ENCODE measurements at places on chromosomes 7 and 10.

DNA sequence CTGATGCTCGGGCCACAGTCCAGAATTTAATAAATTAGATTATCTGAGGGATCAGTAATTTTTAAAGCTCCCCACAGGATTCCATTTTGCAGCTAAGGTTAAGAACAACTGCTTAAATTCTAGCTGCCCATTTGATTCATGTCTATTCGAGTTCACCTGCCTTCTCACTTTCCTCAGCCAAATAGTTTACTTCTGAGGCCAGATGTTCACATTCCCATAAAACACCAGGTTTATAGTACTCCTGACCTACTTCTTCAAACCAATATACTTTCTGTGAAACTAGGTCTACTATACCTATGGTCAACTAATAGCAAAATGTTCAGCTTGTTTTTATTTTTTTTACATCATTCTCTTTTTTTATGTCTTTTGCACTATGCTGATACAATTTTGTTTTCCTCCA, 86.3 kb downstream of the GPR158 start:
- no peak for DNase-seq

GRCh38 chr7:25735674-25736242, 416.2 kb upstream of the NFE2L3 start:
- peak; percentile 3 for DNase-seq

DNA sequence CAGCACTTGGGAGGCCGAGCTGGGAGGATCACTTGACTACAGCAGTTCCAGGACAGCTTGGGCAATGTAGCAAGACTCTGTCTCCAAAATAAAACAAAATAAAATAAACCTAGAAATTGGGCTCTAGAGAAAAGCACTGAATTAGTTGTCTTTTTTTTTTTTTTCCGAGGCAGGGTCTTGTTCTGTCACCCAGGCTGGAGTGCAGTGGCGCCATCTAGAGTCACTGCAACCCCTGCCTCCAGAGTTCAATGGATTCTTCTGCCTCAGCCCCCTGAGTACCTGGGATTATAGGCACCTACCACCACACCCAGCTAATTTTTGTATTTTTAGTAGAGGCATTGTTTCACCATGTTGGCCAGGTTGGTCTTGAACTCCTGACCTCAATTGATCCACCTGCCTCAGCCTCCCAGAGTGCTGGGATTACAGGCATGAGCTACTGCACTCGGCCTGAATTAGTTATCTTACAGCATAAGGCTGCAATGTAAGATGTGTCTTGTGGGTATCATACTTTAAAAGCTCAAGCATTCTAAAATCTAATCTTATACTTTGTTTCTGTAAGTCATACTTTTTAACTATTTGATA, 12.8 kb downstream of the MEIG1 start:
- peak; percentile 47 for DNase-seq

DNA sequence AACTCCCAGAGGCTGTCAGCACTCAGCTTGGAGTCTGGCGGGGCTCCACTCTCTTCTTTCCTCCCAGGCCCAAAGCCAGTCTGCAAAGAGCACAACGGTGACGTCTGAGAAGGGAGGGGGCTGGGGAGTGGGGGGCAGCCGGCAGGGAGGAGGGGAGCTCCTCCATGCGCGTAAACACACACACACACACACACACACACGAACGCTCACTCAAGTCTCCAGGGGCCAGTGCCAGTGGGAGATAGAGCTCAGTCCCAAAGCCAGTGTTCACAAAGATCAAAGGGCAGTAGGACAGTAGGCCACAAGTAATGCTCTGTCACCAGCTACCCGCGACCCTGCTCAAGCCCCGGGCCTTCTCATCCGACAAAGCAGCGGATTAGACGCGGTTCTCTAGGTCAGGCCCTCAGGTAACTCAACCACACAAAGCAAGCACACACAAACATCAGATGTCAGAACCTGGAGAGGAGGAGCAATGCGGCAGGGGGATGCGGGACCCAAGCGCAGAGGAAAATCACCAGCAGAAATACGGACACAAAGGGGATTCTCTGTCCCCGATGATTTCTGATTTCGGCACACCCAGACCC, 19.9 kb downstream of the TCAF1 start:
- DNase-seq, result no peak

DNA sequence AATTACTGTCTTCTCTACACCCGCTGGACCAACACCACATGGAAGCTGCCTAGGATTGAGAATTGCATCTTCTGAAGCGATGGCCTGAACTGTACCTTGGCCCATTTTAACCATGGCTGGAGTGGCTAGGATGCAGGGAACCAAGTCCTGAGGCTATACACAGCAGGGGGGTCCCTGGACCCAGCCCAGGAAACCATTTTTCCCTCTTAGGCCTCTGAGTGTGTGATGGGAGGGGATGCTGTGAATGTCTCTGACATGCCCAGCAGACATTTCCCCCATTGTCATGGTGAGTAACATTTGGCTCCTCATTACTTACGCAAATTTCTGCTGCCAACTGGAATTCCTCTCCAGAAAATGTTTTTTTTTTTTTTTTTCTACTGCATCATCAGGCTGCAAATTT, 822.7 kb downstream of the PCDH15 start:
- no peak for DNase-seq

- no peak for DNase-seq
These were observed 51.1 kb upstream of the GJD4 start for GRCh38 chr10:35554036-35554435.

DNA sequence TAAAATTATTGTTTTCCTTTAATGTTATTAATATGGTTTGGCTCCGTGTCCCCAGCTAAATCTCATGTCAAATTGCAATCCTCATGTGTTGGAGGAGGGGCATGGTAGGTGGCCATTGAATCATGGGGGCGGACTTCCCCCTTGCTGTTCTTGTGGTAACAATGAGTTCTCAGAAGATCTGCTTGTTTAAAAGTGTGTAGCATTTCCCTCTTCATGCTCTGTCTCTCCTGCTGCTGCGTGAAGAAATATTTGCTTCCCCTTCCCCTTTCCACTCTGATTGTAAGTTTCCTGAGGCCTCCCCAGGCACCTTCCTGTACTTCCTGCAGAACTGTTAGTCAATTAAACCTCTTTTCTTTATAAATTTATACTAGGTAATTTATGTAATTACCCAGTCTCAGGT, 27.5 kb downstream of the VIM start:
- no peak for DNase-seq

DNA sequence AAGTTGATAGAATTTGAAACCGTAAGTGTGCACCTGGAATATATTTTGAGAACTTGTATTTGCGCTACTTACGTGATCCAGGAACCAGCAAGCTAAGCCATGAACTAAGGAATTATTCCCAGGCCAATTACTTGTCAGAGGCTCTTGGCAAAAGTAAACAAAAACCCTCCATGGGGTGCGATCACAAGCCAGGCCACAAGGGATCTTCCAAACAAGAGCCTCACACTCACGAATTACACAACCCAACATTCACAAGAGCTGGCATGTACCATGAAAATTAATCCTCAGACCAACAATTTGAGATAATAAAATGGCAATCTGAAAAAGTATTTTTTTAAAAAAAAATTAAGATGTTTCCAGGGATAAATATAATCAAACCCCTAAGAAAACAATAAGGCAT, 467.0 kb upstream of the AKR1E2 start:
- no peak for DNase-seq

GRCh38 chr7:20466543-20467021, 135.9 kb downstream of the ITGB8 start:
- no peak for DNase-seq

DNA sequence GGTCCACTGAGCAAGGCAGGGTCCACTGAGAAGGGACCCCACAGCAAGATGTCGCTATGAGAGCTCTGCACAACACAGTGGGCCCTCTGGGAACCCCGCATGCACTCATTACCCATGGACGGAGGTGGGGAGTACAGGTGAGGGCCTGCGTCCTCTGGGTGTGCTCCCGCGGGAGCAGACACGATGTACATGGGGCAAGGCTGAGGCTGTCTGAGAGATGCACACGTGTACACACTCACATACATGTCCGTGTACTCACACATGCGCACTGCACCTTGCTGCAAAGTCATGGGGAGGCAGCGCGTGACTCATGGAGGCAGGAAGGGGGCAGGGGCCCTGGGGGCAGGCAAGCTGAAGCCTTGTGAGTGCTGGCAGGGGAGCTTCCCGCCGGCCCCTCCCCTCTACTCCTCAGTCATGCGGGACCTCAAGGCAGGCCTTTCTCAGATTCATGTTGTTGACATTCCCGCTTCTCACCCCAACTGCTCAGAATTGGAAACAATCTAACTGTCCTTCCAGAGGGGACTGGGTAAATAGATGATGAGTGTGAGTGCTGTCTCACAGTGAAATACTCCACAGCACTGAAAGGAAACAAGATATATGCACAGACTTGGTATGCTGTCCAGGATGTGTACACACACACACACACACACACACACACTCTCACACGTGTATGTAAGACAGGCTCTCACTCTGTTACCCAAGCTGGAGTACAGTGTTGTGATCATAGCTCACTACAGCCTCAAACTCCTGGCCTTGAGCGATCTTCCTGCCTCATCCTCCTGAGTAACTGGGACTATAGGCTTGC, 40.0 kb downstream of the GOLGA7B start:
- DNase-seq, result peak; percentile 87

DNA sequence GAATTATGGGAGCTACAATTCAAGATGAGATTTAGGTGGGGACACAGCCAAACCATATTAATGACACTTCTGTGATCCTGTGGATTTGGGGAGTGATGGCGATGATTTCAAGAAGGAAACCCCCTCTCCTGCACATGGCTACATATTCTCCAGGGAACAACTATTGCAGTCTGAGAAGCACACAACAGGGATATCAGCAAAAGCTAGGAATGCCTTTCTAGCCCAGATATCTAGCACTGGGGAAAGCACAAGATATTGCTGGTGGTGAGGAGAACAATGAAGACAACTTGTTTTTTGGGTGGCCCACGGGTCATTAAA, 24.3 kb downstream of the EPDR1 start:
- no peak for DNase-seq

DNA sequence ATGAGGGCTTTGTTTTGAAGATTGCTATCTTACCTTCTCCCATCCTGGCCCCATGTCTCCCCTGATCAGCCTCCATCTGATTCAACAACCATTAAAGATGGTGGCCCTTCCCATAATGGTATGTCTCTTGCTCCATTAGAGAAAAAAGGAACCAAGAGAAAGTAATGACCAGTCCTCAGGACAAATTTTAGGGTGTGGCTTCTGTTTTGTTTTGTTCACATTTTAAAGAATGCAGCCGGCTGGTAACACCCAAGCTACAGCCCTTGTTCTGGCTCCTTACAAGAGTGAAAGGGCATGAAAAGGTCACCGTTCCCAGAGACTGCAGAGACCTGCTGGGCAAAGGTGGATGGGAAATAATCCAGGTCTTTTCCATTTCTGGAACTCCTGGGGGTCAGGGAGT, 287.9 kb upstream of the NEBL start:
- no peak for DNase-seq

DNA sequence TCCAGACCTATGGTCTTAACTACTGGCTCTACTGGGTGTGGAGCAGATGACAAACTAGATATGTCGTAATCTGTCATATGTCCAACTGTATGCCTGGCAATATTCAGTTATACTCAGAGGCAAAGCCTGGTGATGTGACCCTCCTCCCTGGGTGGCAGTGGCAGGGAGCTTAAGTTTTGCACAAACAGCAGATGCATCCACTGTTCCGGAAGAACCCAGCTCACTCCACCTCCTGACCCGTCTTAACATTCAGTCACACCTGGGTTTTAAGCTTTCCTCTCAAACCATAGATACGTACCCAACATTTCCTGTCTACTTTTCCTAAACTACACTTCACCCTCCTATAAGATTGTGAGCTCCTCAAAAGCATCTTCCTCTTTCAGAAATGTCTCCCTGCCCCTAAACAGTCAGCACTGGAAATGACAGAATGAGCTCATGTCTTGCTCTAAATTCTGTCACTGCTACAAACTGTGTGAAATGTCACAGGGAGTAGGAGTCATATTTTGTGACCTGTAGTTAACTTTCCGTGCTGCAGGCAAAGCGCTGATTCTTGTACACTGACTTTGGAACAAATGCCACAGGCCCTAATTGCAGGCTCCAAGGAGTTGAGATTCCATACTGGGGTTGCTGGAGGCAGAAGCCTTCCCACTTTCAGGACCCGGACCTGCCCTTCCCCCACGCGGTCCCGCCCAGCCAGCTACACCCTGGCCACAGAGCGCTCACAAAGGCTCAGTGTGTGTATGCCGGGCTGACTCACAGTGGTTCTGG, 23.9 kb downstream of the SCD start:
- DNase-seq, result peak; percentile 98

DNA sequence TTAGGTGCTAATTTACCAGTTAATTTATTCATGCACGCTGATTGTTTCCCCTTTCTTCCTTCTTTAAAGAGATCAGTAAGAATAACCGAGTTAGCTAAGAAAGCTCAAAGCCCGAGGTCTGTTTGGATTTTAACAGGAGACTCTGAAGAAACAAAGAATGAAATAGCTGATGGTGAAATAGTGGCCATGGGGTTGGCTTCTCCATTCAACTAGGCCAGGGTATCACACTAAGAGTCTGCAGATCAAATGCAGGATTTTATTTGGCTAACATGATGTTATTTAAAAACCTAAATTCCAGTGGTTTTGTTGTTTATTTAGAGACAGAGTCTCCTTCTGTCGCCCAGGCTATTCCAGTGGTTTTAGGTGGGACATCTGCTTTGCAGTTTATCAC, 65.2 kb upstream of the SYPL1 start:
- no peak for DNase-seq

GRCh38 chr7:157355784-157356511, 19.1 kb downstream of the DNAJB6 start:
- no peak for DNase-seq

GRCh38 chr7:44380831-44381493, 55.6 kb upstream of the CAMK2B start:
- no peak for DNase-seq

DNA sequence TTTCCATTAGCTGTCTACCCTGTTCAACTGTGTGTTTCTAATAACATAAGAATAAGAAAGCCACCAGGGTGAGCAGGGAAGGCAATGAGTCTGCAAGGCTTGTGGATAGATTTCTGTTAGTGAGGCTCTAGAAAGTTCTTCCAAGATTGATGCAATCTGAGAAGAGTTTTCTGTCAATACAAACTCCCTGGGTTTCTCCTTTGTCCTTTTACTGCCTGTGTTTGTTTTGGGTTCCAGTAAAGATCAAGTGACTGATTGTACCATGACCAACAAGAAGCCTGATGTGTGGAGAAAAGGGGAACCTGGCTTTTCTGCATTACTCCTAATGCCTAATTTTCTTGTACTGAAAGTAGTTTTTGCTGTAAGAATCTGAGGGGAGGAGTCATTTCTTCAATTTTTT, 139.9 kb downstream of the CFTR start:
- no peak for DNase-seq

GRCh38 chr10:18140957-18141845, 977 bp downstream of the CACNB2 start:
- DNase-seq, result no peak

DNA sequence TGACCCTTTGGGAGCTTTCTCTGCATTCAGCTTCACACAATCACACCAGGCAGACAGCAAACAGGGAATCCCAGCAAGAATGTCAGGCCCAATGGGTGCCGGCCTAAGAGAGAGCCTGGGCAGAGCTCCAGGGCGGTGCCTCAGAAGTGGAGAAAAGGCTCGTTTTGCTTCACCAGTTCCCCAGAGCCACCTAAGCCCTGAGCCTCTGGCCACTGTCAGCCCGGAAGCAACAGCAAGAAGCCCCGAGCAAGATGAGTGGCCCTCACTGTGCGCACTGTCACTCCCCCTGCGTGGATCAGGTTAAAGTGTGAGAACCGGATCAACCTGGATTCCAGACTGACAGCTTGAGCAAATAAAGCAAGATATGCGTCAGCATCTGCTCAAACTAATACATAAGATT, 14.7 kb downstream of the CNPY1 start:
- DNase-seq, result no peak

- DNase-seq, result no peak
These were observed 12.1 kb upstream of the SNX13 start for GRCh38 chr7:17952387-17952786.

All from HT1080 (cell line).